Tibial nerve (tissue), 4 donors: ENCODE measurements at places on chromosomes 3 and 15. TPM values are rescaled to one million over a fixed set of nuclear protein-coding genes. Genes with fewer than 3 reads are reported as not detected.

GRCh38 chr3:49805367-49805782 is 2.3 kb downstream of the INKA1 start:
- peak; percentile 79 for DNase-seq
- H3K4me1 ChIP-seq, result no peaks in the 10 kb centered on the region
- peak overlapping the region; percentile 83 for H3K27ac ChIP-seq
- H3K4me3 ChIP-seq, result peak overlapping the region; percentile 96
- no peaks in the 10 kb centered on the region for H3K36me3 ChIP-seq

DNA sequence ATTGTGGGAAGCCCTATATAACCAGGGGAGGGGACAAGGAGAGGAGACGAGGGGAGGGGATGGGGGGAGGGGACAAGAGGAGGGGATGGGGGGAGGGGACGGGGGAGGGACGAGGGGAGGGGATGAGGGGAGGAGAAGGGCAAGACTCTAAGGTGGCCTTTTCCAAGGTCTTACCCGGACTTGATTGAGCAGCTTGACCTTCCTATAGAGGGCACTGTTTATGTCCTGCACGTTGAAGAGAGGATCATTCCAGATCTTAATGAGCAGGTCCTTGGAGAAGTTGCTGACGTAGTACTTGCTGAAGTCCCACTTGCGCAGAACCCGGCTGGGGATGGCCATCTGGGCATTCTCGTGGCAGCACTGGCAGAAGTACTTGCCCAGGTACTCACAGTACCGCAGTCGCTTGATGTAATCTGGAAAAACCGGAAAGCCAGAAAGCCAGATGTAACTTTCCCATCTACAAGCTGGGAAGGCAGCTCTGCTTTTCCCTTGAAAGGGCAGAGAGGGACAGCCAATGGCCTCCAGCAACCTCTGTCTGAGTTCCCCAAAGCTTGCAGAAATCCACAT is 55.7 kb downstream of the RUBCN start:
- DNase-seq, result no peak
- H3K27me3 ChIP-seq, result no peaks in the 10 kb centered on the region
- no peaks in the 10 kb centered on the region for H3K4me1 ChIP-seq
- peaks cover 5% of the 10 kb centered on the region for H3K36me3 ChIP-seq

GRCh38 chr3:140553591-140553990 is 124.3 kb upstream of the TRIM42 start:
- H3K4me3 ChIP-seq, result no peak overlapping the region

Gene CX3CR1
- not detected for total RNA-seq

Gene NPAP1
- total RNA-seq, result not detected

GRCh38 chr15:100661156-100661555 is 58.8 kb downstream of the ASB7 start:
- H3K4me3 ChIP-seq, result no peak overlapping the region
- H3K27ac ChIP-seq, result no peak overlapping the region
- no peaks in the 10 kb centered on the region for H3K27me3 ChIP-seq

DNA sequence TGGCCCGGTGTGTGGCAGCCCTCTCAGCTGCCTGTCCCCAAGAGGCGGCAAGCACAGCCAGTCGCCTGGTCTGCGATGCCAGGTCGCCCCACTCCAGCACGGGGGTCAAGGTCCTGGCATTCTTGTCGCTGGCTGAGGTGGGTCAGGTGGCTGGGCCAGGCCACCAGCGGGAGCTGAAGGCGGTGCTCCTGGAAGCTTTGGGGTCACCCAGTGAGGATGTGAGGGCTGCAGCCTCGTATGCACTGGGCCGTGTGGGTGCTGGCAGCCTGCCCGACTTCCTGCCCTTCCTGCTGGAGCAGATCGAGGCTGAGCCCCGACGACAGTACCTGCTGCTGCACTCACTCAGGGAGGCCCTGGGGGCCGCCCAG is 20.8 kb downstream of the CAND2 start:
- H3K4me1 ChIP-seq, result no peaks in the 10 kb centered on the region
- DNase-seq, result no peak
- H3K36me3 ChIP-seq, result peaks cover 91% of the 10 kb centered on the region

DNA sequence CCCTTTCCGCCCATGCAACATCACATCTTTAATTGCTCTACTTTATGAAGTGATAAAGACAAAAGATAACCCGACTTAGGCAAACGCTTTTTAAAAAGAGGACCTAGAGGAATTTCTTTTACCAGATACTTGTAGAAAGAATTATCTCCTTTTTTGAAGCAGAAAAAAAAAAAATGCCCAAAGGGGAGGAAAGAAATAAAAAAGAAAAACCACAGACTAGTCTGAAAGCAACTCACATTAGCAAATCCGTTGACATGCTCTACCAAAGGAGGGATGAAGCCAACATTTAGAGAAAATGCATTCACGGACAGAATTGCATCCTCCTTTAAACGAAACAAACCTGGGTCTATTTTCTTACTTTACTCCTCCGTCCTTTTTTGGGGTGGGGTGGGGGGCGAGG is 213.6 kb downstream of the MEIS2 start:
- DNase-seq, result no peak
- peaks cover 4% of the 10 kb centered on the region for H3K4me1 ChIP-seq
- no peak overlapping the region for H3K4me3 ChIP-seq

DNA sequence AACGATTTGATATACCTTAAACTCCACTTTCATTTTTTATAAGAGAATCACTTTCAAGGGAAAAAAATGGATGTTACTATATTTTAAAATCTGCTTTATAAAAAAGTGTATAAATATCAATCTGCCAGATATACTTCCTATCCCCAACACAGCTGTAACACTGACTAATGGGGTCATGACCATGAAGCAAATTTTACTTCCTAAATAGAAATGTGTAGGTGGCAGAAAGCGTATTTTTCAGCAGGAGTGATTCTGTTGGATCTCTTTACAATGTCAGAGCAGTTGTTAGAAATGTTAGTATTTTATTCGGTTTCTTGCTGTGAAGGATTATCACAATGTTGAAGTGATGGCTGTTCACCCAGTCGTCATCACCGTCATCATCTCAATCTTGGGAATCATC is 5.5 kb upstream of the C15orf40 start:
- no peaks in the 10 kb centered on the region for H3K36me3 ChIP-seq
- no peak for DNase-seq
- H3K27ac ChIP-seq, result no peak overlapping the region
- H3K27me3 ChIP-seq, result no peaks in the 10 kb centered on the region

- H3K27ac ChIP-seq, result no peak overlapping the region
- H3K27me3 ChIP-seq, result no peaks in the 10 kb centered on the region
- DNase-seq, result no peak
- no peaks in the 10 kb centered on the region for H3K36me3 ChIP-seq
- H3K4me1 ChIP-seq, result peaks cover 10% of the 10 kb centered on the region
Observed at GRCh38 chr3:43757666-43758321, 67.1 kb downstream of the ABHD5 start.

Gene KNL1
- under 0.01 TPM for total RNA-seq

Gene GPR27
- 3.0 TPM for total RNA-seq

Gene ARMC8
- 69.6 TPM for total RNA-seq

Gene FBXL2
- total RNA-seq, result 16.8 TPM

GRCh38 chr3:177194299-177194698 is 3.0 kb downstream of the TBL1XR1 start:
- no peak overlapping the region for H3K4me3 ChIP-seq
- H3K27me3 ChIP-seq, result no peaks in the 10 kb centered on the region
- H3K4me1 ChIP-seq, result peaks cover 17% of the 10 kb centered on the region
- no peak for DNase-seq
- H3K36me3 ChIP-seq, result no peaks in the 10 kb centered on the region

Gene CD200
- total RNA-seq, result 12.6 TPM

DNA sequence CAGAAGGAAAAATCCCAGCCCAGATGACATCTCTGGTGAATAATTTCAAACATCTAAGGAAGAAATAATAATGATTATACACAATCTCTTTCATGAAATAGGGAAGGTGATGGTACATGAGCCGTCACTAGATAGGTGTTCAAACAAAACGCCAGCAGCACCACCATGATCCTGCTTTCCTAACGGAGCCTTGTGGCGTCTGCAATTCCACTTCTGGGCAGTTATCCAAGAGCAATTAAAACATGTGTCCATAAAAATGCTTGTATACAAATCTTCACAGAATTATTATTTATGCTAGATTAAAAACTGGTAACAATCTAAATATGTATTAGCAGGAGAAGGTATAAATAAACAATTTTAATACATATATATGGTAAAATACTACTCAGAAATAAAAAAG is 33.7 kb downstream of the RTP4 start:
- H3K4me1 ChIP-seq, result no peaks in the 10 kb centered on the region
- no peak overlapping the region for H3K4me3 ChIP-seq

DNA sequence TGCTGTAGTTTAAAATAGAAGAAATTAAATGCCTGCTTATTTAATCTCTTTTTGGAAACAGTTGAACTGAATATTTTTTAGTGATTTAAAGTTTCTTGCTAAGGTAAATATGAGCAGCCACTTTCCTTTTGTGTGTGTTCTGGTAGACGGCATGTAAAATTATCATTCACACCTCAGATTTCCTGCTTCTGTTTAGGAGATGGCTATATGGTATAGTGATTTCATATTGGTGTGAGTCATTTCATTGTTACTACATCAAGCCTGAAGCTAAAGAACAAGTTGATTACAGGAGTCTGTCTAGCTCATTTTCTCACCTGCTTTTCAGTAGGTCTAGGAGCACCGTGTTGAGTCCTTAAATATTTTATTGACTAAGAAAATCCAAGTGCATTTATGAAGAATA is 2.2 kb downstream of the LRCH3 start:
- no peak for DNase-seq
- H3K27me3 ChIP-seq, result no peaks in the 10 kb centered on the region
- no peaks in the 10 kb centered on the region for H3K36me3 ChIP-seq
- H3K4me1 ChIP-seq, result peaks cover 43% of the 10 kb centered on the region
- H3K27ac ChIP-seq, result no peak overlapping the region

DNA sequence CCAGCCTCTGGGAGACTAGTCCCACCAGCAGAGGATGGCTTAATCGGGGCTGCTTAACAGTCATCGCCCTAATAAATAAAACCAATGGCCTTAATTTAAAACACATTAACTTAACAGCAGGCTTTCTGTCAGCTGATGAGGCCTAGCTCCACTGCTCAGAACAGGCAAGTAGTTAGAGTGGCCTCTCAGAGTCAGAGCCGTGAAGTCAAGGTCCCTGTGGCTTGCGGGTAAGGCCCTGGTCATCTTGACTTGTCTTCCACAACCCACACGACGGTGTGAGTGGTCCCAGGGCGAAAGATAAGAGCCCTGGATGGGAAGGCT is 11.8 kb downstream of the XXYLT1 start:
- H3K27me3 ChIP-seq, result no peaks in the 10 kb centered on the region
- H3K4me3 ChIP-seq, result peak overlapping the region; percentile 93
- no peaks in the 10 kb centered on the region for H3K36me3 ChIP-seq
- peak overlapping the region; percentile 93 for H3K27ac ChIP-seq
- DNase-seq, result no peak
- no peaks in the 10 kb centered on the region for H3K4me1 ChIP-seq

Gene MEX3B
- 1.4 TPM for total RNA-seq

DNA sequence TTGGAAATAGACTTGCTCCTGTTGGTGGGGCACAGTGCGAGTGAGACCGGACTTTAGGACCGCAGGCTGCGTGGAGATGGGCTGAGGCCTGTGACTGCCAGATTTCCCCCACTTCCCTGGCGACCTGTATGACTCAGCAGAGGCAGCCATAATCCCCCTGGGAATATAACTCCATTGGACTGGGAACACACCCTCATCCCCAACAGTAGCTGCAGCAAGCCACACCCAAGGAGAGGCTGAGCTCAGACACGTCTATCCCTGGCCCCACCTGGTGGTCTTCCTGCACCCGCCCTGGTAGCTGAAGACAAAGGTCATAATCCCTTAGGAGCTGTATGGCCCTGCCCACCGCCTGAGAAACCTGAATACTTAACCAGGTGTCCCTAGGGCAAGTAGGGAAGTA is 42.6 kb downstream of the DZIP1L start:
- H3K27ac ChIP-seq, result no peak overlapping the region
- H3K4me1 ChIP-seq, result no peaks in the 10 kb centered on the region
- no peak for DNase-seq
- H3K36me3 ChIP-seq, result peaks cover 84% of the 10 kb centered on the region
- H3K4me3 ChIP-seq, result no peak overlapping the region

- H3K27ac ChIP-seq, result no peak overlapping the region
- H3K4me3 ChIP-seq, result no peak overlapping the region
- H3K27me3 ChIP-seq, result no peaks in the 10 kb centered on the region
- H3K4me1 ChIP-seq, result no peaks in the 10 kb centered on the region
Observed at GRCh38 chr3:83122774-83123350, 1361.4 kb upstream of the GBE1 start.

DNA sequence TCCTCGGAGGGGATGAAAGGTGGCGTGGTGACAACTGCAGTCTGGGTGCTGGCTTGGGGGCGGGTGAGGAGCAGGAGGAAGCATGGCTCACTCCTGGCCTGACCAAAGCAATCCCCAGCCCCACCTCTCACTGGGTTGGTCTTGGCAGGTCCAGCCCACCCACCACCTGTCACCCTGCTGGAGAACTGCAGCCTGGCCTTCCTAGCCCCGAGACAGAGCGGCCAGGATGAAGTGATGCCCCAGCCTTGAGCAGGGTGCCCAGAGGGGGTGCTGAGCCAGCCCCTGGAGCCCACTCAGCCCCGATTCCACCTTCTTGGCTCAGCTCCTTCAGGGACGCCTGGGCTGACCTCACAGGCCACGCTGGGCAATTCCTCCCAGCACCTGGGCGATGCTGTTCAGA is 89.9 kb downstream of the IQSEC1 start:
- H3K4me1 ChIP-seq, result peaks cover 20% of the 10 kb centered on the region
- DNase-seq, result no peak
- no peaks in the 10 kb centered on the region for H3K36me3 ChIP-seq
- no peak overlapping the region for H3K4me3 ChIP-seq

Gene PRRT3
- total RNA-seq, result 3.3 TPM

DNA sequence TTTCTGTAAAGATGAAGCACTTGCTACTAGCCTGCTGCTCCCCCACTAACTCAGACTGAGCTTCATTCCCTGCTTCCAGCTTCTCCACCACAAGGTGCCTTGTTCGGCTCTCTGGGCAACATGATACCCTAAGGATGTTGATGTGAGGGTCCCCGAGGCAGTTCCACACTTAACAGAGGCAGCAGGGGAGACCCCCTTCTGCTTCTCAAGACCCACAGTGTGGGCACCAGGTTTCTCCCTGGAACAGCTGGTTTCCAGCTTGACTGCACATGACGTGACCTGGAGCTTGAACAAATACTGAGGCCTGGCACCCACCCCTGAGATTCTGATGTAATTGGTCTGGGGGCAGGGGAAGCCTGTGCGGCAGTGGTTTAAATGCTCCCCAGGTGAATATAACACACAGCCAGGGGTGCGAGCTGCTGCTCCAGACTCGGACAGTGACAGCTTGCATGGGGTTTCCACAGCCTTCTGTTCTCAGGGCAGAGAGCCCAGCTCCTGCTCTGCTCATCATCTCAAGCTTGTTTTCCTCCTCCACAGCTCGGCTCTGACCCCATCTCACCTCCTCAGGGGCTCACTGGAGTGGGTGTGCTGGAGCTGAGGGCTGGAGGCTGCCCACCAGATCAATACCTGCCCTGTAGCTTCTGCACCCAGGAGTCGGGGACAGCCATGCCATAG is 95.0 kb upstream of the HACD2 start:
- no peaks in the 10 kb centered on the region for H3K36me3 ChIP-seq
- no peaks in the 10 kb centered on the region for H3K4me1 ChIP-seq
- no peak overlapping the region for H3K4me3 ChIP-seq
- H3K27ac ChIP-seq, result no peak overlapping the region
- no peaks in the 10 kb centered on the region for H3K27me3 ChIP-seq
- no peak for DNase-seq

Gene SEC11A
- 88.2 TPM for total RNA-seq

- H3K27me3 ChIP-seq, result no peaks in the 10 kb centered on the region
- peaks cover 11% of the 10 kb centered on the region for H3K4me1 ChIP-seq
- no peak overlapping the region for H3K27ac ChIP-seq
- no peaks in the 10 kb centered on the region for H3K36me3 ChIP-seq
Observed at GRCh38 chr3:71397046-71397445, 186.5 kb downstream of the FOXP1 start.
